Dermis blood vessel endothelial cell (primary cell): ENCODE measurements at places on chromosomes 1 and 21.

- no peak for DNase-seq
These were observed 265.5 kb upstream of the FMN2 start for GRCh38 chr1:239826211-239826610.

DNA sequence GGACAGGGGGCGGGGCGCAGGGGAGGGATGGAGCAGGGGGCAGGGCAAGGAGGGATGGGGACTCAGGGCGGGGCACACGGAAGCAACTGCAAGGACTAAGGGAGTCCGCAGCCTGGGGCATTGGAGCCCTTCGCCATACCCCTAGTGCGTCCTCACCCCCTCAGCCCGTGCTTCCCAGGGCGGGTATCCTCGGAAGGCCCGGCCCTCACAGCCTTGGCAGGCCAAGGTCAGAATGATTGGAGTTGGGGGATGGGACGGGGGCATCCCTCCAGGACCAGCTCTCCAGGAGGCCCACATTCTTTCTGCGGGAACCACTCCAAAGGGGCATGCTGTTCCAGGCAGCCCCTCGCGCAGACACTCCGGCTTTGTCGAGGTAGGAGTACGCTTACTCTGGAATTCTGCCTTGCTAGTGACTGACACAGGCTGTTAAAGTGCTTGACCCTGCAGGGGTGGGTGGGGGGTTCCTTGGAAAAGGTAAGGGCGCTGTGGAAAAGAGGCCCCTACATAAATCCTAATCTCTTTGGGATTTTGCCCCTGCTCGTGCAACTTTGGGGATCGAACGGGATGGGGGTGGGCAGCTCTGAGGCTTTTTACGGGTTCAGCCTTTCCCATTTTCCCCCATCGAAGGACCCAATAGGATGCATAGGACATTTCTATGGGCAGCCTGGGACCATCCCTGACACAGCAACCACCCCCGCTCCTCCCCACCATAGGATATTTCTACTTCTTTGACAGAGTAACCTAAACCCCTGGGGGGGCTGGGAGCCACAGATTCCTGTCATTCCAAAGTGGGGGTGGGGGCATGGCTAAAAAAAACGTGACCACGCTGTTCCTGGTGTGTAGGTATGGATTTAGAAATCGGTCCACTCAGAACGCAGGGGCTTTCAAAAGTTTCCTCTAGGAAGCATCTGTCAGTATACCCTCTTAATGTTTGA is 738 bp upstream of the TRIM11 start:
- no peak for DNase-seq

- DNase-seq: peak; percentile 69
These were observed 8.6 kb downstream of the FMOD start for GRCh38 chr1:203342192-203342940.

GRCh38 chr1:192839162-192840066 is 30.6 kb downstream of the RGS2 start:
- DNase-seq: no peak

DNA sequence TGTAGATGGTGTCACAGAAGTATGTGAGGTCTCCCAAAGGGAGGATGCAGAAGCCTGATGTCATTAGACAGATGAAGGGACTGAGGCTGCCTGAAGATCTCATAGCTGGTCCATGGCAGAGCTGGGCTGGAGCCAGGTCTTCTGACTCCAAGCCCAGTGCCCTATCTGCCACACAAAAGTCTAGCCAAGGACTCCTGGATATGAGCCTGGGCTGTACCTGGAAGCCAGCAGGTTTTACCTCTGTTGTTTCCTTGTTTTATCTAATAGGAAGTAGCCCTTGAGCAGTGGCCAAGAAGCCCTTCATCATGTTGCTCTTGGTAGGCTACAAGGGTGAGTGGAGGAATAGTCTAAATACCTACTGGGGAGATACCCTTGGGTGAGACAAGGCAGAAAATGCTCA is 74.4 kb upstream of the SLC44A3 start:
- no peak for DNase-seq

GRCh38 chr1:156525856-156526489 is 25.4 kb upstream of the MEF2D start:
- no peak for DNase-seq

GRCh38 chr1:154765970-154766369 is 104.1 kb downstream of the KCNN3 start:
- DNase-seq: peak; percentile 60

GRCh38 chr1:207429963-207430362 is 24.2 kb upstream of the CR2 start:
- DNase-seq: no peak

DNA sequence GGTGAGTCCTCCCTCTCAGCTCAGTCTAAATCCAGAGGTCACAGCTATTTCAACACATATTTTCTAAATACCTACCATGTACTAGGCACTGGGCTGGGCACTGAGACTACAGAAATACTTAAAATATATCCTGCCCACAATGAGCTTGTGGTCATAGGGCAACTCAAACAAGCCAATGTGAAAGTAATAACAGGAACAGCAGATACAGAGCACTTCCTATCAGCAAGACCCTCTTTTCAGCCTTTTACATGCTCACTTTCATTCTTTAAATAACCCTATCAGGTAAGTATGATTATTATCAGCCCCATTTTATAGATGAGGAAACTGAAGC is 71.9 kb downstream of the CD34 start:
- no peak for DNase-seq

DNA sequence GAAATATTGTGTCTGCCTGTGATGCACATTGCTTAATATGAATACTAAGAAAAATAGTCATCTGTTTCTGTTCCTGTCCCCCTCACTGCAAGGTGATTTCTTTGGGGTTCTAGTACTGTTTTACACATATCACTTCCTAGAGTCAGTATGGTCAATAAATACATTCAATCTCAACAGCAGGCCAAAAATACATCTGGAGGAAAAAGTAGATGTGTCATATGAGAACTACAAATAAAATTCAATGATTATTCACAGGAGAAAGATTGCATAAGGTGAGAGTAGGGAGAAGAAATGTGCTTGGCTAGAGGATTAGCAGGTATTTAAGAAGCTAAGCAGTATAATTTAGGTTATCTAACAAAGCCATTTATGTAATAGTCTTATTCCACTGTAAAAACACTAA is 45.3 kb upstream of the SAMSN1 start:
- DNase-seq: no peak

GRCh38 chr1:3316340-3316943 is 138.0 kb upstream of the ARHGEF16 start:
- DNase-seq: no peak

DNA sequence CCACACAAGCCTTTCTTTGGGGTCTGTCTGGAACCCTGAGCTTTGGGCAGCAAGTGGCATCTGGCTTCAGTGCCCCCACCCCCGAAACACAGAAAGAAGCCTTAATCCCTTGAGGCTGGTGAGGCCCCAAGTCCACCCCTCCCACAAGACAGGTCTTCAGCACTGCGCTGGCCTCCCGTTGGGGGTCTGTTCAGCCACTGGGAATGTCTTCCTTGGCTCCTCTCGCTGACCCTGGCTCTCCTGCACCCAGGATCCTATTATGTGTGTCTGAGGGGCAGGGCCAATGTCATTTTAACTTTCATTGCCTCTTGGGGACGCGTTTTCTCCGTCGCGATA is 26.9 kb downstream of the ATP8B2 start:
- DNase-seq: no peak

DNA sequence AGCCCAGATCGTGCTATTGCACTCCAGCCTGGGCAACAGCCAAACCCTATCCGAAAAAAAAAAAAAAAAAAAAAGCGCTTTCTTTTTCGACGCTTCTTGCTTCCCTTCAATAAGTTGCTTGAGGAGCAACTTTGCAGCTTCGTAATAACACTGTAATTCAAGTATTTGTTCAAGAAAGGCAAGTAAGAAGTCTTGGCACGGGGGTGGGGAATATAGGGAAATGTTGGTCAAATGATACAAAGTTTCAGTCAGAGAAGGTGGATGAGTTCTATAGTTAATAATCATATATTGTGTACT is 871 bp upstream of the PSMA5 start:
- DNase-seq: no peak

- DNase-seq: no peak
These were observed 124.4 kb upstream of the GORAB start for GRCh38 chr1:170407581-170407980.

GRCh38 chr1:156476501-156477298 is 23.9 kb downstream of the MEF2D start:
- DNase-seq: peak; percentile 58

DNA sequence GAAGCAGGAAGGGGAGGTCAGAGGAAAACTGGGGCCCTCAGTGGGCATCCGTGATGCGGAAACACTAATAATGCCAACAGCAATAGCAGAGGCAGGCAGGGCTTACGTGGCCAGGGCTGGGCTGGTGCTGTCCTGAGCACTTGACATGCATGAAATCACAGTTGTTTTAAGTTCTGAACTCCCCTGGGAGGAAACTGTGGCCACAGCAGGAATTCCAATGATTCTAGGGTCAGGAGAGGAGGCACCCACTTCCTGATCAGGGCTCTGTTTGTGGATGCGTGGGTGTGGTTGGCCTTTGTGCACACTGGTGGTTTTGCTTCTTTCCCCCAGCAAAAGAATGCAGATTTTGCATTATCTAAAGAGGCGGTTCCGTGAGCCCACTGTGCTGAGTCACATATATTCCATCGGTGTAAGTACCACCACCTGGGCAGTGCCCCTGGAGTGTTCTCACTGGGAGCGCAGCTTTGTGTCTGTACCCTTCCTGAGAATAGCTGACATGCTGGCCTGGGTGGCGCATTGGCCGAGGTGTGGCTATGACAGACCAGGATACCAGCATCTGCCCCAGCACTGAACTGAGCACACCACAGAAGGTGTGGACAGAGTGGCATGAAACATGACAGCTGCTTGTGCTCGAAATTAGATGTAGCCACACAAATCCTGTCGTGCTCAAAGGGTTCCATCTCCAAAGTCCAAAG is 71.0 kb downstream of the PDE9A start:
- DNase-seq: peak; percentile 88

GRCh38 chr1:112583366-112583765 is 35.6 kb downstream of the ST7L start:
- DNase-seq: no peak

GRCh38 chr1:182143825-182144645 is 82.5 kb upstream of the ZNF648 start:
- DNase-seq: peak; percentile 3

DNA sequence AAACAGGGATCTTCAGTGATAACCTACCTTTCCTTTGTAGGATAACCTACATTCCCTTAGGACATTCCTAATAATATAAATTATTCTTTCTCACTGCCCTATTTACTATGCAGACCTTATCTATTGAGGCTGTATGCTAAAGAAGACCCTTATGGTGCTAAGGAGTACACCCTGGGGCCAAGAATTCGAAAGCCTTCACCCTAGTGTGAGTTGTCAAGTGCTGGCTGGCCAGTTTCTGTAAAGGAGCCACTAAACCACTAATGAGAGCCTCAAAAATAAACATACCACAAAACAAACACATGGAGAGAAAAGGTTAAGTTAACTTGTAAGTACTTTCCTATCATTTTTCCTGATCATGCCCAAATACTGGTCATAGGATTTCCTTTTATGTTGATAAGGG is 315.0 kb upstream of the CAMK1G start:
- no peak for DNase-seq

DNA sequence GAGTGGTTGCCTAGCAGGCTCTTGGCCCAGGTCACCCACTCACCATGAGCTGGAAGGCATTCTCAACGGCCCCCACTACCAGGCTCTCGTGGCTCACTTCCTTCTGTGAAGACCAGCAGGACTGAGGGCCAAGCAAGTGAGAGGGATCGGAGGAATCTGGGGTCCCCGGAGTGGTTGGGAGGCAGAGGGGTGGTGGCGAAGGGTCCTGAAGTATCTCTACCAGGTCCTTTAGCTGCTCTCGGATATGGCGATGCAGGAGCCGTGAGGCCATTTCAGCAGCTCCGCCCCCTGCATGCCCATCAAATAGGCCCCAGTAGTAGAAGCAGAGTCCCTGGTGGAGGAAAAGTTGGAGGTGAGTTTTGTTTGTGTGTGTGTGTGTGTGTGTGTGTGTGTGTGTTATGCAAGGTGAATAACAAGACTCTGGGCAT is 2.4 kb downstream of the PPM1J start:
- DNase-seq: no peak

- DNase-seq: no peak
These were observed 1.9 kb downstream of the PPFIA4 start for GRCh38 chr1:203028067-203028783.

DNA sequence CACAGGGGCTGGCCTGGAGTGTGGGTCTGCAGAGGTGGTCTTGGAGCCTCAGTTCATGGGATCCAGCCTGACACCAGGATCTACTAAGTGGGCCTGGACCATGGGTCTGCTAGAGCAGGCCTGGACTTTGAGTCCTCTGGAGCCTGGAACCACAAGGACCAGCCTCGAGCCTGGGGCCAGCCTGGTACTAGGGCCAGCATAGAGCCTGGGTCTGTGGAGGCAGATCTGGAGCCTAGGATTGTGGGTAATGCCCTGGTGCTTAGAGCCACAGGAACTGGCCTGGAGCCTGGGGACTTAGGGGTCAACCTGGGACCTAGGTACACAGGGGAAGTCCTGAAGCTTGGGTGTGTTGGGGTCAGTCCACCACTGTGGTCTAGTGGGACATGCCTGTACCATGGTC is 12.7 kb downstream of the LORICRIN start:
- no peak for DNase-seq

GRCh38 chr21:25970254-25970930 is 200.2 kb downstream of the APP start:
- no peak for DNase-seq

GRCh38 chr21:18499761-18500376 is 96.3 kb upstream of the TMPRSS15 start:
- peak; percentile 53 for DNase-seq

GRCh38 chr1:70293186-70293843 is 61.2 kb downstream of the ANKRD13C start:
- no peak for DNase-seq

GRCh38 chr1:37731312-37732019 is 33.5 kb downstream of the EPHA10 start:
- DNase-seq: no peak

GRCh38 chr1:32426489-32427255 is 32.4 kb upstream of the BSDC1 start:
- DNase-seq: no peak
